Bronchial epithelial cell (primary cell): ENCODE measurements at places on chromosomes 3 and 15.

DNA sequence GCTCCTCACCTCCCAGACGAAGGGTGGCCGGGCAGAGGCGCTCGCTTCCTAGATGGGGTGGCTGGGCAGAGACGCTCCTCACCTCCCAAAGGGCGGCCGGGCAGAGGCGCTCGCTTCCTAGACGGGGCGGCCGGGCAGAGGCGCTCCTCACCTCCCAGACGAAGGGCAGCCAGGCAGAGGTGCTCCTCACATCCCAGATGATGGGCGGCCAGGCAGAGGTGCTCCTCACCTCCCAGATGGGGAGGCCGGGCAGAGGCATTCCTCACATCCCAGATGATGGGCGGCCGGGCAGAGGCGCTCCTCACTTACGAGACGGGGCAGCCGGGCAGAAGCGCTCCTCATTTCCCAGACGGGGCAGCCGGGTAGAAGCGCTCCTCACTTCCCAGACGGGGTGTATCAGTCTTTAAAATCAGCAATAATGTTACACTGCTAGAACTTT lies 19.4 kb upstream of the CCNL1 start:
- DNase-seq = no peak

DNA sequence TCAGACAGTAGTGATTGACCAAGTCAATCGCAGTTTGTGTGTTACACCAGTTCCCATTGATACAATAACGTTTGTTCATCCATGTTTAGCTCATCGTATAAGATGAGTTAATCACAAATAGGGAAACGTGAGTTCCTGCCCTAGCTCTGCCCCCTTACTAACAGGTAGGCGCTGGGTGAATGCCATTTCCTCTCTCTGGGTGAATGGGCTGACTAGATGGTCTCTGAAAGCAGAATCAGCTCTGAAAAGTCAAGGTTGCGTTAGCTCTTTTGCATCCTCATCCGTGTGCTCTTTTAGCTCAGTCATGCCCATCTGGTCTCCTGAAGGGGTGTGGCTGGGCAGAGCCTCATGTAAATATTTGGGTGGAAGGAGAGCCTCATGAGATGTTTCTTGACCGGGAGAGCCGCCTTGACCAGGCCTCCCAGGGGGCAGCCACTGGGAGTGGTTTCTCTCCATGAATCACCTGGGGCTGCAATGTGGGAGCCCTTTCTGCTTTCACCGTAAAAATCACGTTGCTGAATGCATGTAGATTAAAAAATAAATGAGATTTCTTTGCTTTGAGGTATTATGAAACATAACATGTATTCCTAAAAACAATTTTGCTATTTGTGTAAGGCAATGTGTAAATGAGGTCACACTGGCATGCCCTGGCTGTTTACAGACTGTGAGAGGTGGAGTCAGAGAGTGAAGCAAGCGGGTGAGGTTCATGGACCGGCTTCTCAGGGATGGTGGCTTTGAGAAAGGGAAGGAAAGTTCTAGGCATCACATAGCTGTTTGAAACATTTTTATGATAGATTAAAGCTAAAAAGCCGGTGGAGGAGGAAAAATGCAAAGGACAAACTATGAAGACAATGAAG lies 108.4 kb upstream of the RASGRP1 start:
- no peak for DNase-seq

DNA sequence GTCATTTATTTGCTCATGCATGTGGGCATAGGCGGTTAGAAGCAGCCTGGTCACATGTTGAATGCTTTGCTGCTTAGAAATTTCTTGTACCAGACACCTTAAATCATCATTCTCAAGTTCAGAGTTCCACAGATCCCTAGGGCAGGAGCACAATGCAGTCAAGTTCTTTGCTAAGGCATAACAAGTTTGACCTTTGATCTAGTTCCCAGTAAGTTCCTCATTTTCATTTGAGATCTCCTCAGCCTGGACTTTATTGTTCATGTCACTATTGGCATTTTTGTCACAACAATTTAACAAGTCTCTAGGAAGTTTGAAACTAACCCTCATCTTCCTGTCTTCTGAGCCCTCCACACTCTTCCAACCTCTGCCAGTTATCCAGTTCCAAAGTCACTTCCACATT lies 22.8 kb downstream of the HGD start:
- no peak for DNase-seq

DNA sequence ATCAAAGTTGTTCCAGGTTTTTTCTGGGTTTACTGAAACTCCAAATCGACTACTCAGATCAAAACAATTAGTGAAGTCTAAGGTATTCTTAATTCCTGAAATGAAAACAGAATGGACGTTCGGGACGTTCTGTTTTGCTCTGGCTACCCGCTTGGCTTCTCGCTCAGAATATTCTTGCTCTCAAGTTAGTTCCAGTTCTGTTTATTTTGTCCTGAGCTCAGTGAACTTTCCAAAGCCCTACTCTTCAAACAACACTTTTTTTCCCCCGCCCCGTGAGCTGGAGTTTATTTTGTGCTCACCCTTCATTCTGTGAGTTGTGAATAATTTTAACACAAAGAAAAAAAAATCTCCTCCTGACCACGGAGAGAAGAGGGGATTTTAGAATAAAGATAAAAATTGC lies 72.6 kb downstream of the SAMMSON start:
- DNase-seq = no peak

GRCh38 chr15:41564960-41565502 lies 6.0 kb downstream of the TYRO3 start:
- no peak for DNase-seq

- DNase-seq = no peak
Observed at GRCh38 chr3:4988983-4989834, 10.0 kb downstream of the BHLHE40 start.

- no peak for DNase-seq
Observed at GRCh38 chr15:75193272-75193671, 8.4 kb upstream of the C15orf39 start.
